ENCODE measurements at places on chromosomes 2 and 18.
A peak's percentile ranks its signal among the peaks of the same experiment; 100 is the strongest.

- no peak for DNase-seq
These were observed 47.7 kb downstream of the FN1 start for GRCh38 chr2:215388002-215388728.

DNA sequence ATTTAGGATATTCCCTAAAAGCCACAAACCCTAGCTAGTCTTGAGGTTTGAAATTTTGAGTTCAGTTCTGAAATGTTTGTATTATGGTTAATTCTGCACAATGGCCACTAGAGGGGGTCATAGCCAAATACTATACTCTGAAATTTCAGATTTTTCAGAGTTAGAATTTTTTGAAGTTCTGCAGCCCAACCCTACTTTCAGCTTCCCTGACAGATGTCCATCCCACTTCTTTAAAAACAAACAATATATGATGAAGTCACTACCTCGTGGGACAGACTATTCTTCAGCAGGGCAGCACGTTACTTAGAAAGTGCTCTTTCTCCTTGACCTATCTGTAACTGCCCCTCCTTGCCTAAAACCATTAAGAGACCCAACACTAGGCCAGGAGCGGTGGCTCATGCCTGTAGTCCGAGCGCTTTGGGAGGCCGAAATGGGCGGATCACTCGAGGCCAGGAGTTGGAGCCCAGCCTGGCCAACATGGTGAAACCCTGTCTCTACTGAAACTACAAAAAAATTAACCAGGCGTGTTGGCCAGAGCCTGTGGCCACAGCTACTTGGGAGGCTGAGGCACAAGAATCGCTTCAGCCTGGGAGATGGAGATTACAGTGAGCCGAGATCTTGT lies 48.2 kb upstream of the PAPOLG start:
- DNase-seq: peak; percentile 38

GRCh38 chr2:46666044-46666679 lies 186.8 kb downstream of the TMEM247 start:
- peak; percentile 78 for DNase-seq

- DNase-seq: no peak
These were observed 11.7 kb downstream of the WDR7 start for GRCh38 chr18:56662902-56663301.

- no peak for DNase-seq
These were observed 70.2 kb upstream of the SMAD2 start for GRCh38 chr18:48000701-48001100.

DNA sequence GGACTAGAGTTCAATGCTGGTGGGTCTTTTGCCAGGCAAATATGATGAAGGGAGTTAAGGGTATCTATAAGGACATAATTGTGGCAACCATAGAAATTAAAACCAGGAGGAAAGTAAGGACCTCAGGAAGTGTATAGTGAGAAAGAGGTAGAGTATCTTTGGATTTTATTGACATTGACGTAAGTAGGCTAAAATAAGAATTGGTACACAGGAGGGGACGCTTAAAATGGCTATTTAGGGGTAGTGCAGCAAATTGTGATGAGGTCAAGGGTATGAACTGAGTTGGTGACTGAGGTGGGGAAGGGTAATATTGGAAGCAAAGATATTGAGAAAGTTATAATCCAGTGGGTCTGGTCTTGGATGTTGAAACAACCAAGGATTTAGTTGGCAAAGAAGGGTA lies 42.7 kb downstream of the MARCHF7 start:
- no peak for DNase-seq

DNA sequence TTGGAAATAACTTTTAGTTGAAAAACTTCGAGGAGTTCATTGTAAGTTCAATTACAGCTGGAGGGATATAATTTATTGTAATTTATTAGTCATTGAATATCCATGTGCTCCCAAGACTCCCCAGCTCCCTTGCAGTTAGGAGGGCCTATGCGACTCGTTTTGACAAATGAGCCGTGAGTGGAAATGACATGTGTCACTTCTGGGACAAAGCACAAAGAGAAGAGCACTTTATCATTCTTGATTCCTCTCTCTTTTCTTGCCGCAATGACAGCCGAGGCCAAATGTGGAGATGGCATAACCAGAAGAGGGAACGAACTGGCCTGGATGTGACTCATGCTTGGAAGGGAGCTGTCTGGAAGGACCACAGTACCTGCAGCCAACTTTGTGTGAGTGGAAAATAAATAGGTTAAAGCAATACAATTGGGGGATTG lies 44.2 kb upstream of the ITSN2 start:
- peak; percentile 48 for DNase-seq

DNA sequence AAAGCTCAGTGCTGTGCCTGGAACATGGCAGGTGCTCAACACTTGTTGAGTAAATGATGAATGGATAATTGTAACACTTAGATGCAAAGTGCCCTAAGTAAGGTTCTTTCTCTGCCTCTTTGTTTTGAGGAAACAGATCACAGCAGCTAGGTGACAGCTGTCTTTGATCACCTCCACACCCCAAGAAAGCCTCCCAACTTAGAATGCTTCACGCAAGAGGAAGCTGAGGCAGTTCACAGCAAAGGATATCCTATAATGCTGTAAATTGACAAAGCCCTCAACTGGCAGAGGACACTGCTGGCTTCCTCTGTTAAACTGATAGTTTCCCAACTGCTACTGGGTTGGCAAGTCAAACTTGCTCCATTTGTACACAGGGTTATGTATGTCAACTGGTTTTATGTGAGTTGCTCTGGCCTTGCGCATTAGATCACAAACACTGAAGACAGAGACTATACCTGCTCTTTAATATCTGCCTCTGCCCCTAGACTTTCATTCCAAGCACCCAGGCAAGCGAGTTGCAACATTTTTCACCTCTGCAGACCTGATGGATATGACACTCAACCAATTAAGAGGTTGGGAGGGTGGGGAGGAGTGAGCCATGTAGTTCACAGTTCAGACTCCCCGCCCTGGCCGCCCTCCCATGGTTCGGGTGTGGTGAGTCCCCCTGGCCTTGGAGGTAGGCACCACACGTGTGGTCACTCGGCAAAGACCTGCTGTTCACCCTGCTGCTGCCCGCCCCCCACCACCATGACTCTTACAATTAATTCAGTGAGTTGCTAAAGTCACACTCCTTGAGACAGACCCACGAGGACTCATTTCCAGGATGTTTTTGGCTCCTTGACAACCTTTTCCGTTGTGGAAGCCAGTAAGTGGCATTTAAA lies 4.8 kb upstream of the MALL start:
- DNase-seq: peak; percentile 28

- DNase-seq: peak; percentile 48
These were observed 150.3 kb upstream of the MMADHC start for GRCh38 chr2:149737896-149738295.

DNA sequence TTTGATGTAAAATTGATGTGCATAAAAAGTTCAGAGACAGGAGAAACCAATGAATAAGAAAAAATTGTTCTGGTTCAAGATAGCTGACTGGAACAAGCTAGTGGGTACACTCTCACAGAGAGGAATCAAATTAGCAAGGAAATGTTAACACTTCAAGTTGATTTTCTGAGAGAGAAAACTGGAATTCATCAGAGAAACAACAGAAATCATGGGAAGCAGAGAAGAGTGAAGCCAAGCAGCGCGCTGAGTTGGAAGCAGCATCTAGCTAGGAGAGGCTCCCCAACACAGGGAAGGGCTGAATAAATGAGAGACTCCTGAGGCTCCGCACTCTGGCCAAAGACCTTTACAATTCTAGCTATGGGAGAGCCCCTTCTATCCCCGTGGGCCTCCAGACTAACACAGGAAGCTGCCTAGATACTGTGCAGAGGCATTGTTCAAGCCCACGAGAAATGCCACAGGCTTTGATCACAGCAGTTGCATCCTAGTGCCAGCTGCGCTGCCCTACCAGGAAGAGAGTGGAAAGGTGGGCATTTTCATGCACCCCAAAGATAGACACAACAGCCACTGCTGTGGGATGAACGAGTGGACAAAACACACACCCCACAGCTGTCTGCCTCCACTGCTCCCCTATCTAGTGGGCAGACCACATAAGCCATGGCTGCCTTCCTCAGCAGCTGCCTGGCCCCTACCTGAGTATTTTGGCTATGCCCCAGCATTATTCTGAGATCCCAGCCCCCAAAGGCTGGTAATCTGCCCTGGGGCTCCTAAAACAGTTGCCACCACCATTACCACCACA lies 136.7 kb downstream of the FSIP2 start:
- no peak for DNase-seq

DNA sequence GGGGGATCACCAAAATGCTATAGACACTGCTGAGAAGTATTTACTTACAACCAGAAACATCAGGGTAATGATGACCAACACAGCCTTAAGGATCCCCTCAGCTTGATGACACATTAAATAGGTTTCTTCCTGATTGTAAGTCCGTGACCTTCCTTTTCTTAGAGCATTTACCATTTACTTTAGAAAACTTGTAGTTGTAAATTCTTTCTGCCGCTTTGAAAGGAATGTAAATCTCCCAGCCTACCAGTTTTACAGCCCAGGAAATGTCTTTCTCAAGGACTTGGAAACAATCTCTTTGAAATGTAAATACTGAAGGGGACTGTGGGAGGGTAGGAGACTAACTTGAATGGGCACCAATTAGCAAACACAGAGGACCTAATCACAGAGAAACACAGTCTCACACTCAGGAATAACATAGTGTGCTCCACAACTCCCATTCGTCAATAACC lies 278.6 kb downstream of the DSC3 start:
- no peak for DNase-seq

DNA sequence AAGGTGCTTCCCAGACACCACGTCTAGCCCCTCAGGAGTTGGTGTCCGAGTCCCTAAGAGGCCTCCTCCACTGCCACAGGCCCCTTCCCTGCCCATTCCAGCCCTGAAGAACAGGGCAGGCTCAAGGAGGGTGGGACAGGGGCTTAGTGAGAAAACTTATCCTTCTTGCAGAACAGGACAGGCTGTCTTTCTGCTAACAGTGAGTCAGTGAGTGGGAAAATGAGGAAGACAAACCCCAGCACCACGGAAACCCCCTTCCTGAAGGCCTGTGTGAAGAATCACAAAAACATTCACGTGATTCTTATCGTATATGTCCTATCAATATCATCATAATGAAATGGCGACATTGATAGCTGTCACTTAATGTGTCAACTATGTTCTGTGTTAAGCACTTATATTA lies 9.8 kb downstream of the FZD7 start:
- DNase-seq: no peak

DNA sequence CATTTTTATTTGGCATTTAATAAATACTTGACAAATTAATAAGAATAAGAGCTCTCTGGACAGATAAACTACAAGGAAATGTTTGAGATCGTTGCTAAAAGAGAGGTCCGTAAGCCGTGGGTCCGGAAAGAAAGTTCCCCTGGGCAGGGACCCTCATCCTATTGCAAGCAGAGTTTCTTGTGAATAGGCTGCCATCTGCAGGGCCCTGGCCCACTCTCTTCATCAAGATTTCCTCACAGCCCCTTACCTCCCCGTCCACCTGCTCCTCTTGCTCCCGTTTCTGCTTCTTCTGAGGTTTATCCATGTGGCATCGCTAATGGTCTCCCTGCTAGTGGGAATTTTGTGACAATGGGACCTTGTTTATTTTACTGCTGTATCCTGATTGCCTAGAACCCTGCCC lies 30.1 kb upstream of the MC5R start:
- no peak for DNase-seq

GRCh38 chr2:11807156-11808015 lies 61.0 kb downstream of the LPIN1 start:
- no peak for DNase-seq

DNA sequence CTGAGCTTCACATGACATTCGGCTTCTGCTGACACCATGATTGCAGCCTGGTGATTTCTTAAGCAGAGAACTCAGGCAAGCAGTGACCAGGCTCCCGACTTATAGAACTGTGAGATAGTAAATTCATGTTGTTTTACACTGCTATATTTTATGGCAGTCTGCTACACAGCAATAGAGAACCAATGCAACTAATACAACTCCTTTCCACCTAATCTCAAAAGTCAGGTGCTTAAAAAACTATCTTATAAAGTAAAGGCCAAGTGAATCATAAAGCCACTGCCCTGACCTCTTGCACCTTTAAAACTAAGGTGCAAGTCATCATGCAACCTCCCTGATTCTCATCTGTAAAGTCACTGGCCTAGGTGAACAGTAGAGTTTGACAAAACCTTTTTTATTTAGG lies 95.3 kb upstream of the GLS start:
- DNase-seq: no peak

DNA sequence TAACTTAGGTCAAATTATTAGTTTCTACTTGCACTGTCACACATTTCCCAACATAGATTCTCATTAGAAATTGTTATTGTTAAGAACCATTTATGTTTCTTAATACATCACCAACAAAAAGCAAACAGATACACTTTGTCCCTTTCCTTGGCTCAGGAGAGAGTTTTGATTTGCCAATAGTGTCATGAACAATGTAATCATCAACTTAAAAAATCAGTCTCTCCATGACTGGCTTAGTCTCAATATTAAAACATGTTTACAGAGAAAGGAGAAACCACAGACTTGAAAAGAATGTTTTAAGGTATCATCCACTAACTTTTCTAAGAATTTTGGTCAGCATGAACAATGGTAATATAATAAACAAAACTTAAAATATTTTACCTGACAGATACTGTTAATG lies 416.5 kb upstream of the KCNH7 start:
- DNase-seq: peak; percentile 1

DNA sequence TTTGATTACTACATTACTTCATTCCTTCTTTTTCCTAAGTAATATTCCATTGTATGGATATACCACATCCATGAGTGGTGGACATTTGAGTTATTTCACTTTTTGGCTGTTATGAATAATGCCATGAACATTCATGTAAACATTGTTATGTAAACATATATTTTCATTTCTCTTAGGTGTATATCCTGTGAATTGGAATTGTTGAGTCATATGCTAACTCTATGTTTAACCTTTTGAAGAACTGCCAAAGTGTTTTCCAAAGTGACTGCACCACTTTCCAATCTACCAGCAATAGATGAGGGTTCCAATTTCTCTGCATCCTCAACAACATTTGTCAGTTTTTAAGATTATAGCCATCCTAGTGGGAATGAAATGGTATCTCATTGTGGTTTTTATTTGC lies 42.7 kb upstream of the CXXC1 start:
- no peak for DNase-seq

DNA sequence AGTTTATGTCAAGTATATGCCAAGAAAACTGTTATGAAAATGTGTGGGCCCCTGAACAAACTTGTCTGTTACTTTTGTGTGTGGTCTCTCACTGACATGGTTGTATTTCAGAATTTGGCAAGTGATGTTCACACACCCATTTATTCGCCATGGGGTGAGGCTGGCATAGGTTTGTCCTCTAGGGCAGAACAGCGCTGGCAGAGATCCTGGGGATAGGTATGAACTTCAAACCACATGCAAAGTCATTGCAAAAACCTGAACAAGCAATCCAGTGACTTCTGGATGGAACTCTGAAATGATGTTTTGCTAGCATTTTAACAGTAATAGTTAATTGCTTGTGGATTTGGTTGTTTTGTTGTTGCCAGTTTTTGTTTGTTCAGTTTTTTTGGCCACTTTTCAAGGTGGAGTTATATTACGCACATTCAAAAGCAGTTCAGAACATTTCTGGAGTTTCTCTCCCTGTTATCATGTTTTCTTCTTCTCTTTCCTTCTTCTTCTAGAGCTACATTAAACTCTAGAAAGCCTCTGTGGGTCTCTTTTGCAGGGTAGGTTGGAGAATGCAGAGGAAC lies 78.5 kb downstream of the MDH1 start:
- no peak for DNase-seq

- peak; percentile 32 for DNase-seq
These were observed 9.9 kb downstream of the ACVR1 start for GRCh38 chr2:157866202-157866601.

All from fibroblast of skin of right biceps (primary cell).